ENCODE measurements at places on chromosomes 6 and 20.

DNA sequence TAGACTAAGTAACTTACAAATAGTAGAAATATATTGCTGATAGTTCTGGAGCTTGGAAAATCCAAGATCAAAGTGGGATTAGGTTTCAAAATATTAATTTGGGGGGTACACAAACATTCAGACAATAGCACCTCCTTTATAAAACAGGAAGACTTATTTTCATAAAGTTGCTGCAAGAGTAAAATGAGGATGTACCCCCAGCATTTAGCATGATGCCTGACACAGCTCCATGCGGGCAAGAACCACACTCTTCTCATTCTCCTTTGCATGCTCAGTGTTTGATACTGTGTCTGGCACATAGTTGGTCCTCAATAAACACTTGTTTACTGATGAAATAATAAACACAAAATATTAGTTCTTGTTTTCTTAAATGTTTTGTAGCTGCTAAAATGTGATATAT lies 332.9 kb downstream of the TFAP2A start:
- no peak for DNase-seq

GRCh38 chr6:16482702-16483314 lies 244.4 kb downstream of the GMPR start:
- no peak for DNase-seq

DNA sequence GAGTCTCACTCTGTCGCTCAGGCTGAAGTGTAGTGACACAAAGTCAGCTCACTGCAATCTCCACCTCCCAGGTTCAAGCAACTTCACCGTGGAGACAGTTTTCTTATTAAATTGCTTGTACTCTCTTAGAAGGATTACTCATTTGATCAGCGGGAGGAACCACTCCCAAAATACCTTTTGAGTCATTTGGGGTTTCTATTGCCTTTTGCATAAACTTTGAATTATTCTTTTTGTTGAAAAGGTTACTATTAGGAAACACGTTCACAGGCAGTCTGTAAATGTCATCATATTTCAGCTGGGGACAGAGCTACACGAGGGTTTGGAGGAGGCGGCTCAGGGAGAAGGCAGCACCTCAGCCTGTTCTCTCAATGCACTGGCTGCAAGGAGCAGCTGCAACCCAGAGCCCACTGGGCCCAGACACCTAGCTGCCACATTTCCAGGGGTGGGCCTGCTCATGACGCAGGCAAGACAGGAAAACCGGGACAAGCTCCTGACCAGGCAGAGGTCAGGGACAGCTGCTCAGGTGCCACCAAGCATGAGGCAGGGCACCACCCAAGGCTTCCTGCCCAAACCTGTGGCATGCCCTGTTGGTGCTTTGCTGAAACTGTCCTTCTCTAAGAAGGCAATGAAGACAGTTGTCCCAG lies 205.9 kb downstream of the BMP7 start:
- no peak for DNase-seq

DNA sequence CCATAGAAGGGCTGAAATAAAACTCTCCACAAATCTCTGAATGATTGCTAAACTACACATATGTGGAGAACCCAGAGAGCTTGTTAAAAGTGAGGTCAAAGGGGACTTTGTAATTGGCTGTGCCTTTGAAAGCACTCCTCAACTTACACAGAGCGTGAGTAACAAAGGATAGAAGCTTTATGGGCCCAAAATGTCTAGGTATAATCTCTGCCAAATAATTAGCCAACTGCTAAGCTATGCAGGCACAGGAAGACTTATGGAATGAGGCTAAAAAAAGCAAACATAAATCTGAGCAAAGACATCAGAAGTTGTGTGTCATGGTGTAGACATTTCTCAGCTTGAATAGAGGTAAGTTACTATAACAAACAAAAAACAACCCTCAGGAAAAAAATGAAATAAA lies 23.3 kb upstream of the UST start:
- DNase-seq = no peak

Measured in pons (tissue), 1 donor.